ENCODE measurements at places on chromosomes 6 and 20. TPM values are rescaled to one million over a fixed set of nuclear protein-coding genes. Genes with fewer than 3 reads are reported as not detected.

- DNase-seq = no peak
Observed at GRCh38 chr6:31764198-31764597, 1.7 kb downstream of the SAPCD1 start.

GRCh38 chr6:170192905-170193304, 98.0 kb downstream of the DLL1 start:
- DNase-seq = no peak

DNA sequence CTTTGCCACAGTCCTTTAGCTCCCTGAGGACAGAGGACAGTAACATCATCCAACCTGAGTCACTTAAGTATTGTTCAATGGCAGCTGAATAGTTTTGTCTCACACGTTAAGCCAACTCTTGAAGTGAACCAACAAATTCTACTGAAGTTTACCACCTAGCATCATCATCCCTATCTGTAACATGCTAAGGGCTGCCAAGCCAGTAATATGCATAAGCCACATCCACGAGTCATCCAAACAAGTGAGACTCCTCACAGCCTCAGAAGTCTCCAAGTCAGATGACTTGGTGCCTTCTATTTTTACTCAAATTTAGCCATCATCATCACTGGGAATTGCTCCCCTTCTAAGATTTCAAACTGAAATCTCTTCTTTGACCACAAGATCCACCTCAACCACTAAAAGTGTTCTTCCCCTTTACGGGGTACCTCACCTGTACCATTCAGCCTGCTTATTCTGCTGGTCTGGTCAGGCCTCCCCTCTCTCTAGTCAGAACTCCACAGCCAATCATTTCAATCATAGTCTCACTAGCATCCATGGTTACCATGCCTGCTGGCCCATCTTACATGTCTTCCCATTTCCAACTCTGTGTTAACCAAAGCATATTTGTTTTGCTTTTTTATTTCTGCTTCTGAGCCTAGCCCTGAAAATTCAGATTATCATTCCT, 73.7 kb downstream of the DTNBP1 start:
- DNase-seq = no peak

- no peak for DNase-seq
Observed at GRCh38 chr6:56335726-56336125, 88.3 kb upstream of the COL21A1 start.

GRCh38 chr20:7716286-7716972, 223.8 kb downstream of the HAO1 start:
- no peak for DNase-seq

DNA sequence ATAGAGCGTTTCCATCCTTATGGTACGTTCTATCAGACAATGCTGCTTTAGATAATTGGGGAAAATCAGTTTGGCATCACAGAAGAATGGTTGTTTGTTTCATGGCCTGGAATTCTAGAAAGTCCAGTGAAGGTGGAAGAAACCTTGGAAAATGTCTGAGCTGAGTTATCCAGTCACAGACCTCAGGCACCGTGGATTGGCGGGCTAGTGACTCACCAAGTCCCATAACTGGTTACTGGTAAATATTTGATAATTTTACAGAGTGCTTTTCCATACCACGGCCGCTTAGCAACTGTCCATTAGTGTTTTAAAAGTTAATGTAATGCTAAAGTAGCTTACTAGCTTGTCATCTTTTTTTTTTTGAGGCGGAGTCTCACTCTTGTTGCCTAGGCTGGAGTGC, 99.4 kb downstream of the SLC35B3 start:
- DNase-seq = no peak

DNA sequence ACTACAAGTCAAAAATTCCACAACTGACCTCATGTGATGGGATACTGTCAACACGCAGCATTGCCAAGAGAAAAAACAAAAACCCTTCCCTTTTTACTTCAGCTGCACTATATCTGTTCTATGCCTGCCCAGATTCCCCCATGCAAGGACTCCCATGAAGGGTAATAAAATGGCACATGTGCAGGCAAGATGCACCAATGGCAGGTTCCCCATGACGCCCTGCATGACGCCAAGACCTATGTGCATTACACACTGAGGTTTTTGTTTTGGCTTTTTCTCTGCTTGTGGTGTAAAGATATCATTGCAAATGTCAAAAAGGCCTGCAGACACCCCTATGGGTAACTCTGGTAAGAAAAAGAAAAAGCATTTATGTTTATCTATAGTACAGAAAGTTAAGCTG, 403.4 kb downstream of the HDGFL1 start:
- DNase-seq = no peak

DNA sequence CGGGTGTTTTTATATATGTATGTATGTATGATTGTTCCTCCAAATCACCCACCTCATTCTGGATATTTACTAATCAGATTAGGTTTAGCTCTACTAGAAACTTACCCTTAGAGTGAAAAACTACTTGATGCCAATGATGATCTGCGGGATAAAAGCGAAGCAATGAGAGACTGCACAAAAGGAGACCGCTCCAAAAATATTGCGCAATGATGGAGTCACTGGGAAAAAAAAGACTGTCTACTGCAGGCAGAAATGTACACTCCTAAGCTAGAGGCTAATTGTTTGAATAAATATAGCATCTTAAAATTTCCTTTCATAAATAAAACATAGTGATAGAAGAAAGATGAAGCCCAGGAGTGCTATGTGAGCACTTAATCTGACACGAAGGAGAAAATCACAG, 7.3 kb downstream of the RAB32 start:
- DNase-seq = no peak

DNA sequence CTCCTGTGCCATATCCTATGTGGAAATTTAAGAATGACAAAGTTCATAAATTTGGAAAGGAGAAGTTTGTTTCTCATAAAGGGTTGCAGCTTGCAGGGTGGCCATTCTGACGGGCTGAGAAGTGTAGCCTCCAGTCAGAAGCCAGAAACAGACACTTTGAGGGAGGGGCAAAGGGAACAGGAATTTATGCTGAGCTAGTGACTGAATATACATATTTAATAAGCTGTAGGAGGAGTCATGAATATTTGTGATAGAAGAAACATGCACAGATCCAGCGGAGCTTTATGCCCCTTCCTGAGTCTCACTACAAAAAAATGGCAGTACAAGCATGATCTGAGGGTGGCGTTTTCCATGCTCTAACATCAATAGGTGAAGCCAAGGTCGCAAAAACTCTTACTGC, 798.3 kb downstream of the KIF16B start:
- DNase-seq = no peak

Gene ZNF831
- total RNA-seq = not detected

- no peak for DNase-seq
Observed at GRCh38 chr6:51960419-51960818, 127.0 kb downstream of the PKHD1 start.

DNA sequence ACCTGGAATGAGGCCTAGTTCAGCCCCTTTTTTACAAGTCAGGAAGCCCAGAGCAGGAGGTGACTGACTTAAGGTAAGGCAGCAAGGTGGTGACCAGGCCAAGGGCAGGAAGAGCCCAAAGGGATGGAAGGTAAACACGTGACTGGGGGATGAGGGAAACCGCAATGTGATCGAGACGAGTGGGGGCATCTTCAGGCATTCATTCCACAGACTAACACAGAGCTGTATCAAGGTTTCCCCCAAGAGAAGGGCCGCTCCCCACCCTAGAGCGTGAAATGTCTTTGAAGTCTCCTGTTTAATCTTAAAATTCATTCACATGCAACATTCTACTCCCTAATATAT, 76.3 kb upstream of the PIM1 start:
- no peak for DNase-seq

DNA sequence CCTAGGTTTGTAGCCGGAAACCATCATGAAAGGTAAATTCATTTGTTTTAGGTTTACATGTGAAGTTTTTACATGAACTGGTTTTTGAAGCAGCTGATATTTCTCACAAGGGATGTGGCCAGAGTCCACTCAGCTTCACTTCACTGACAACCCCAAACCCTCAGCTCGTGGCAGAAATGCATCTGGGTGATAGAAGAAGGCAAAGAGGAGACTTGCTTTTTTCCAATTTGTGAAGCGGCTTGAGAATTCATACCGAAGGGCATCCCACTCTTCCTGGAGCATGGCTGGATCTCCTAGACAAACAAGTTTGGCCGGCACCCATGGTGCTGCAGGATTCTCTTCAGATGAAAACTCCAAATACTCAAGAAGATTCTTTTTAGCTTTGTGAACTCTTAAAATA, 392.8 kb upstream of the CNR1 start:
- no peak for DNase-seq

Gene SOBP
- 12.6 TPM for total RNA-seq

Gene BNIP5
- not detected for total RNA-seq

GRCh38 chr20:46070215-46070900, 19.4 kb downstream of the NCOA5 start:
- no peak for DNase-seq

DNA sequence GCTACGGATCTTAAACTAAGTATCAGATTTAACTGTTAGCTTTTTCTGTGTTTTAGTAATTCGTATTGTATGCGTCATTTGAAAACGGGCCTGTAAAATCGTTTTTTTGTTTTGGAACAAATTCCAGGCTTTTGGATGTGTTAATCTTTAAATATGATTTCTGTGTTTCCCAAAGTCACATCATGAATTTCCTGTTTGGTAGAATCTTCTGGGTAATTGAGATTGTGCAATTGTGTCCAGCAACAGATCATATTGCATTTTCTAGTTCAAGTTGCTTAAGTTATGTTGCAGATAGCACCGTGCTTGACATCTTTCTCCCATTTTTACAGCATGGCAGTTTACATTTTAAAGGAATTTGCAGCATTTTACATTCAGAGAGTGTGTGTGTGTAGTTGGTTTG, 1.9 kb downstream of the MAPK14 start:
- no peak for DNase-seq

- DNase-seq = no peak
Observed at GRCh38 chr6:16200321-16200883, 38.0 kb upstream of the GMPR start.

Gene LAMA2
- 1.5 TPM for total RNA-seq

Gene ASIP
- not detected for total RNA-seq

GRCh38 chr6:31900917-31901414, 920 bp downstream of the ZBTB12 start:
- DNase-seq = peak; percentile 29

GRCh38 chr6:145031001-145031400, 704.3 kb downstream of the EPM2A start:
- no peak for DNase-seq

- no peak for DNase-seq
Observed at GRCh38 chr20:59400708-59401107, 100.3 kb downstream of the EDN3 start.

Gene BCL2L1
- total RNA-seq = 60.0 TPM
